ENCODE measurements at places on chromosomes 7 and 10.

DNA sequence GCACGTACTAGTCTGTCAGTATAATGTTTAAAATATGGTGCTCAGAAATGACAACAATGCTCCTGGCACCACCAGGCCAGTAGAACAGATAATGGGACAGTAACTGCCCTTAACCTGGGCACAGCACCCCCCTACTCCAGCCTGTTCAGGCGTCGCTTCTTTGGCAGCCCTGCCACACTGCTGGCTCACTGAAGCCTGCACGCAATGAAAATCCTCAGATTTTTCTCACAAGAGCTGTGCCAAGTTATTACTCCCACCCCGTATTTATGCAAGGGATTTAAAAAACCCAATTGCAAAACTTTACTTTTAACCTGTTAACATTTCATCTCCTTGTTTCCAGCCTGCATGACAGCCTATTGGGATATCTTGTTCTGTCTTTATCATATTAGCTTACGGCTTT lies 56.6 kb upstream of the LAMB1 start:
- DNase-seq, result no peak

GRCh38 chr7:14841869-14842268 lies 60.7 kb downstream of the DGKB start:
- no peak for DNase-seq

- DNase-seq, result no peak
Measured at GRCh38 chr7:129851174-129851573, 101.6 kb downstream of the UBE2H start.

- DNase-seq, result no peak
Measured at GRCh38 chr10:89158446-89158845, 48.7 kb downstream of the CH25H start.

DNA sequence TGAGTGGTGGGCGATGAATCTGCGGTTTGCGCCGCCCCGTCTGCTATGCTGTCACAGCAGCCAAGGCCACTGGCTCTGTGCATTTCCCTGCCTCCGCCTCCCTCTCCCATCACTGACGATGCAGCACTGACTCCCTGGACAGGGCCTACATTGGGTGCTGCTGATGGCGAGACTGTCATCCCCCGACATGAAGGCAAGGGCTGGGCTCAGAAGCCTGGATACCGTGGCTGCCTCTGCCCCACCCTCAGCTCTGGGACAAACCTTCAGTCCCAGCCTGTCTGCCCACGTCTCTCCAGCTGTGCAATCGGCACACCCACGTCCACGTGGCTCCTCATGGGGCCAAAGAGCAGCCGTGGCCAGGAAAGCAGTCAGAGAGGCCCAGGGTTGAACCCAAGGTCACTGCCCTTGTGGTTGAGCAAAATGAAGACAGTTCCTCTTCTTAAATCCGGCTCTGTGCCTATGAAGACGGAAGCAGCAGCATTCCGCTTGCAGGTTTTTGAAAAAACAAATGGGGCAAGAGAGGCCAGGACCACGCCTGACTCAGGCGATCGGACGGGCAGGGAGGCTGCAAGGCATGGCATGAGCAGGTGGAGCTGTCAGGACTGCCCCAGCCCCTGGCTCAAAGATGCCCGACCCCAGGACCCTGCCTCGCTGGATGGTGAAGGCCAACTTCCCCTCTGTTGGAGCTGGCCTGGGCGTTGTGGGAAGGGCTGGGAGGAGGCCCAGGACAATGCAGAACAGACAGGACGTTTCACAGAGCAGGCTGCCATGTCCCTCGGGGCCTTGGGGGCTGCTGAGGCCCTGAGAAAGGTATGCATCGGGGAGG lies 517.5 kb downstream of the DNAJB6 start:
- DNase-seq, result no peak

GRCh38 chr10:22606164-22606614 lies 108.2 kb downstream of the PIP4K2A start:
- no peak for DNase-seq

- no peak for DNase-seq
Measured at GRCh38 chr7:102291056-102291915, 4.6 kb downstream of the SH2B2 start.

DNA sequence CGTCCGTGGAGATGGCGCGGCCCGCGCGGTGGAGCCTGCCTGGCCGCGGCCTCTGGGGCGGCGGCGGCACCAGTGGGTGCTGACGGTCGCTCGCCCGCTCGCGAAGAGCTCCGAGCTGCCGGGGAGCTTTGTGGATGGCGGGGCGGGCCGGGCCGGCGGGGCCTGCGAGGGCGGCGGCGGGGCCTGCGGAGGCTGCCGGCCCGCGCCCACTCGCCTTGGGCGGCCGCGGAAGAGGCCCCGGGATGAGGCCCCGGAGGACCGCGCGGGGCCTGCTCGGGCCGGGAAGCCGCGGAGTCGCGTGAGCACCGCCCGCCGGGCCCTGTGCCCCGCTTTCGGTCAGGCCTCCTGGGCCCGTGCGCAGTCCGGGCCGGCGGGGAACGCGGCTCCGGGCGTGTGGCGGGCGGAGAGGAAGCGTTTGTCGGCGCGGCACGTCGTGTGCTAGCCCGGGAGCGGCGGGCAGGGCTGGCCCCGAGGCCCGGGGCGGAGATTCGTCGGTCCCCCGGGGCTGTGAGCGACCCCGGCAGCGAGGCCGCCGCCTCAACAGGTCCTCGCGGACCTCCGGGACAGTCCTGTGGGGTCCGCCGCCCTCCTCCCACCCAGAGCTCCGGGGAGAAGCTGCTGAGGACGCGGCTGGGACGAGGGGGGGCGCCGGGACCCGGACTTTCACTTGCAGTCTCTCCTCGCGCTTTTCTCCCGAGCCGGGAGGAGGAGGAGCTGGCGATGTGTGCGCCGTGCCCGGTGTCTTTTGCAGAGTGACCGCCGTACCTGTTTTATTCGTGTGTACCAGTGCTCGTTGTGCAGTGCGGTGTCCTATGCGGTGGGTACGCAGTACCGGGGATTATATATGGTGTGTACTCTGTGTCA lies 578 bp downstream of the ZMYND11 start:
- peak; percentile 42 for DNase-seq

GRCh38 chr10:132859084-132859855 lies 73.3 kb upstream of the NKX6-2 start:
- DNase-seq, result no peak
